NCI-H187 (cell line): ENCODE measurements at places on chromosomes 2 and 18.

DNA sequence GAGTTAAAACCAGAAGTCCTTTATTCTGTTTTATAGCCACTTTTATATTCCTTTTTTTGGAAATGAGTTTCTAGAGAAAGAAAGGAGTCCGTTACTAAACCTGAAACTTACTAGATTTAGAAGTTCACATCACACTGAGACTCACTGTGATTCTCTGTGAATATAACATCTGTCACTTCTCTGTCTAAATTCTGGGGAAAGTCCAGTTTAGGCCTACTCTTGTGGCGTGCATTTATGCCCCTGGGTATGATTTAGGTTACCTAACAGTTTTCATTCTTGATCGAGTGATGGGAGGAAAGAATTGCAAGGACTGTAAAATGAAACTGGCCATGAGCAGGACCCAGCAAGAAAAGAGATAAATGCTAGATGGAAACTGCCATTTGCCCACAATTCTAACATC, 449.6 kb downstream of the SPAG16 start:
- DNase-seq, result no peak

- no peak for DNase-seq
Measured at GRCh38 chr2:119371111-119371510, 4.3 kb downstream of the DBI start.

DNA sequence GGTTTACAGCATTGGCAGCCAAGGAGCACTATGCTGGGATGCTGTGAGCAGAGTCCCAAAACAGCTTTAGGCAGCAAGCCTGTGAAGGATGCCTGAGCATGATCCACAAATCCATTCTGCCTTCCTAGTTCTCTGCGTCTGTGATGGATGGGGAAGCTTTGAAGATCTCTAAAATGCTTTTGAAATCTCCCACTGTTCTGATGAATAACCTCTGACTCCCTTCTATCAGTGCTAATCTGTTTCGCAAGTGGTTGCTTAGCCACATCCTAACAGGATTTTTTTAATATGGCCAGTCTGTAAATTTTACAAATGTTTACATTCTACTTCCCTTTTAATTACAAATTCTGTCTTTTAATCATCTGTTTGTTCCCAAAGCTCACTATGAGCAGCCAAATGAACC, 319.2 kb downstream of the GULP1 start:
- no peak for DNase-seq

DNA sequence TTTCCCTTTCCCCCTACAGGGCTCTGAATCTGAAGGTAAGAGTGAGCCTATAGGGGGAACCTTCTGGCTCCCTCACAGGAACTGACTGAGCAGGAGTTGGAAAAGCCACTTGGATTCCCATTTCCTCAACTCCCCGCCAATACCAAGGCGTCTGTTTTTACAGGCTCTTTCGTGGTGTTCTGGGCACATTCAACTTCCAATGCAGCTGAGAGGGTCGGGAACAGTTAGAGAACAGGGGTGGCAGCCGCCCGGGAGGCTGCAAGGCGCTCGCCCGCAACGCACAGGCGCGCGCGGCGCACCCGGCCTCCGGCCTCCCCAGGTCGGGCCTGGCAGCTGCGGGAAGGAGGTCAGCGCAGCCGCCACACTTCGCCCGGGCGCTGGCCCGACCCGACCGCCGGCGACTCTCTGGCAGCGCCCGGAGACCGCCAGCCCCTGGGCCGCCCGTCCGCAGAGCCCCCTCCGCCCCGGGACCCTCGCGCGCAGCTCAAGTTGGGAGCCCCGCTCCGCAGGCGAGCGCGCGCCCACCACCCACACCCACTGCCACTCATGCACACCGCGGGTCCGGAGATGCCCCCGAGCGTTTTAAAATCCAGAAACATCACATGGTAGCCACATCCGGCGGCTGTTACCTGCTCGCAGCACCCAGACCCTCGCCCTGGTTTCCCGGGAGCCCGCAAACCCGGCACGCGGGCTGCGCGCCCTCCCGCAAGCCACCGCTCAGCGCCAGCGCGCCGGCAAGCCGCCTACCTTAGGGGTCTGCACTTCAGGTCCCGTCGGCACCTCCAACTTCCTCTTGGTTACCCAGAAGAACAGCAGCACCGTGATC, 816 bp downstream of the GALNT14 start:
- DNase-seq, result no peak

DNA sequence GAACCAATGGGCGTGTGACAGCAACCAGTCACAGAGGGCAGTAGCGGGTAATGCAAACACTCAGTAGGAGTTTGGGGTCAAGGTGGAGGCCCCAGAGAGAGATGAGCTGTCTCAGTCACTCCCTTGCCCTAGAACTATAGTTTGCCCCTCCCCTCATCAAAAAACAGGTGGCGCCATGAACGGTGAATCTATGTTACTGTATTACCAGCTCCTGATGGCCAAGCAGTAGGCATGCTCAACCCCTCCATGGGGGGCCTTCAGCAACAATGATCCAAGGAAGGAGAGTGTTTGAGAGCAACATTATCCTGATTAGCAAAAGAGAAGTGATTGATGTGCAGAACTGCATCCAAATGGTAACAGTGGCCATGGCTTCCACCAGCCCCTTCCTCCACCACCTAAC, 30.4 kb downstream of the TRABD2A start:
- no peak for DNase-seq

DNA sequence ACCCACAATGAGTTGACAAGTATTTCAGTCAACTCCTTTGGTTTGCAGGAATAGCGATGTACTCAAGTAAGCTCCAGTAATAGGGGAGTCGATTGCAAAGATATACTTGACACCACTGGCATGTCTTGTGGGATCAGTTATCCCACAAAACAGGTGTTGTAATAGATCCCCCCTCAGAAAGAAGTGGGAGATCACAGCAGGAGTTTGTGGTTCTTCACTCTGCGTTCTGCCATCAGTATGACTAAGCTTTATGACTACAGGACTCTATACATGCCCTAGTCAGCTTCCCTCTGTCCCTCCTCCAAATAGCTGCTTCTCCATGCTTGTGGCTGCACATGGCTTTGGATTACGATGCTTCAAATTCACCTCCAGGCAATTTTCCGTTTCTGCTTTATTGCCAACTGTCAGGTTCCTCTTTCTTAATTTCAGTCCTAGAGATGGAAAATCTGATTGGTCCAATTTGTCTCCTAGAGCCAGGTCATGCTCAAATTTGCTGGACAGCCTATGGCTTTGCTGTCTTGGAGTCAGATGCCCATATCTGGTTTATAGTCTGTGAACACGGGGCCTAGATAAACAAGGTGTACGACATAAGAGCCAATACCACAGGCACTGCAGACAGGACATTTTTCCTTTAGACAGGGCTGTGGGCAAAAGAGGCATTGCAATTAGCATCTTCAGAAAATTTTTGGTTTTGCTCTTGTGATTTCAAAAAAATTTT, 221.7 kb downstream of the PAX3 start:
- no peak for DNase-seq

DNA sequence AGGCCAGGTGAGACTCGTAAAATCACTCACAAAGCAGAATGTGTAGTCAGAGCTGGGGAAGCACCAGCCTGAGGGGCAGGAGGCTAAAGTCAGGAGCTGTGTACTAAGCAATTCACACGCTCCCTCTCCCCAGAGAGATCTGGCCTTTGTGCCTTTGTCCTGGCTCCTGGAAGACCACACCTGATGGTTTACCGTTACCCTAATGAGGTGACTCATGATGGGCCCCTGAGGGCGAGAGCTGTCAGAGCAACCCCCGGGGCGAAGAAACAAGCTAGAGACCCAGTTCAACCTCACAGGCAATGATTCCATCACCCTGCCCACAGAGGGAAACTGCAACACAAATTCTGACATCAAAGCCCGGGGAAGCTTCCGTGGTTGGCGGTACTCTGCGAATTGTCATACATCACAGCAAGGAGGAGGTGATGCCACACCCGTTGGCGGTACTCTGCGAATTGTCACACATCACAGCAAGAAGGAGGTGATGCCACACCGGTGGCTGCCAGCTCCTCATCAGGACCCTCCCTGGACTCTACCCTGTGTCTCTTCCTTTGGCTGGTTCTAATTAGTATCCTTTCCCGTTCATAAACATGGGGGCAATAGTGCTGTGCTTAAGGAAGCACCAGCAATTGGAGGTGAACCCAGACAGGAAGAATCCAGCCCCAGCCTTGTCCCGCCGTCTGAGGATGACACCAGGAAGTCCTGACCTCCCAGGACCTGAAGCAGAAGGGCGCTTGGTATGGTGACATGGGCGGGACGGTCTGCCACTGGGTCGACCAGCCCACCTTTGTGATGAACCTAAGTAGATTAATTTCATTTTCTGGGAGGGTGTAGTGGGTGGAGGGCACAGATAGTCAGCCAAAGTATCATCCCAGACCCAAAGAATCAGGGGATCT, 30.5 kb downstream of the B3GNT7 start:
- no peak for DNase-seq

DNA sequence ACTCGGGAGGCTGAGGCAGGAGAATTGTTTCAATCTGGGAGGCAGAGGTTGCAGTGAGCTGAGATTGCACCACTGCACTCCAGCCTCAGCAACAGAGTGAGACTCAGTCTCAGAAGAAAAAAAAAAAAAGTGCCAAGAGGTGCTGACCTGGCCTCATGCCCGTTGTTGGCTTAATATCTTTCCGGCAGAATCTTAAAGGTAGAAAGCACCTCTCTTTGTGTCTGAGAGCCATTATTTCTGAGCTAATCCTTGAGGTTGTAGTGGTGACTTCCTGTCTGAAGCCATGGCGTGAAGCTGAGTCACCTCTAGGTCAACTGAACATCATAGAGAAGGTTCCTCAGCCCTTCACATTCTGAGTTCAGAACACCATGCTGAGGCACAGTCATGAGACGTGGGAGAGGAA, 60.4 kb downstream of the WDSUB1 start:
- DNase-seq, result no peak

- no peak for DNase-seq
Measured at GRCh38 chr2:98908931-98909316, 27.1 kb downstream of the CRACDL start.

DNA sequence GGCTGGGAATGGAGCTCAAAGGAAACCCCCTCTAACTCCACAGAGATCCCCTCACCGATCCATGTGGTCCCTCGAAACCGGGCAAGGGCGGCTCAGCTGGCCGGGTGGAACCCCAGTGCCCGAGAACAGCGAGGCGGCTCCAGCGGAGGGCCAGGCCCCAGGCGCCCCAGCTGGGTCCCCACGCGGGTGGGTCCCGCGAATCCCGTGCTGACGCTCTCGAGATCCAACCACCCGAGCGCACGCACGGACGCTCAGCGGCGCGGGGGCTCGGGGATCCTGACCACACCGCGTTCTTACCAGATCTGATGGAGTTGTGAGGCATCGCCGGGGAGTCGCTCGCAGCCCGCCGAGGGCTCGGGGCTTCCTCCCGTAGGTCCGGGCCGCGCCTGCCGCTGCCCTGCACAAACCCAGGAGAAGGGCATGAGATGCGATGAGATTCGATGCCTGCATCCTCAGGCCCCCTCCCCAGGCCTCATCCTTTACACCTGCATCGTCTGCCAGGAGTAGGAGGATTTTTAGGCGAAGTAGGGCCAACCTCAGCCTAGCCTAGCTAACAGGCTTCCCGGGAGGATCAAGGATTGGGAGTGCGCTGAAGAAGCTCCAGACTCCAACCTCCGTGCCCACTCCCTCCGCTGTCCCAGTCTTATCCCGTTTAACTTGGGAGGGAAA, 514 bp downstream of the PAX8 start:
- no peak for DNase-seq

DNA sequence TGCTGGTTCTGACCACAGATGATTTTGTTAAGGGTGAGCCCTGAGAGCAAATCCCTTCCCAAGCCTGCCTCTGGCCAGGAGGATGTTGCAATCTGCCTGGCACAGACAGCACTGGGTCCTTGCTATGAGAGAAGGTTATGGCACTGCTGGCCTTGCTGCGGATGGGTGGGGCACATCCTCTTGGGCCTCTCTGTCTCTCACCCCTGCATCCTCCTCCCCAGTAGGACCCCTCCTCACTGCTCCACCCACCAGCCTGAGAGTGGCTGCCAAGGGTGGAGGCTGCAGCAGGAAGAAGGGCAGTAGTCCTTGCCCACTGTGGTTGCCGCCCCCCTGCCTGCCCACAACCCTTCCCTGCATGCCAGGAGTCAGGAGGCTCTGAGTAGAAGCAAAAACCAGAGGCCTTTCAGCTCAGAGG, 180.9 kb downstream of the ZBTB7C start:
- no peak for DNase-seq

DNA sequence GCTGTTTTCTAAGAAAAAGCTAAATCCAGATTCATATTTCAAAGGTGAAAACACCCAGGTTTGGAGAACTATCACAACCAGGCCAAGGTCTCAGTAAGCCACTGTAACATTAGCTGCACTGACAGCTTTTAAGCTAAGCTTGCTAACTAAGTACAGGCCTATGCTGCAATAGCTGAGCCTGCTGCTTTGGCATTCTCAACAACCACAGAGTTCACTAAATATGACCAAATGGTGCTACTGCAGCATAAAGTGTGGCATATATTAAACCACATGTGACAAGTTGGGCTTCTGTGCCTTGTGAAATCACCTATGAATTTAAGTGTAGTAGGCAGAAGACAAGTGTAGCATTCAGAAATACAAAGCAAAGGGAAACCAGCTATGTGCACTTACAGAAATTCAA, 206.7 kb downstream of the TCF4 start:
- no peak for DNase-seq

- no peak for DNase-seq
Measured at GRCh38 chr2:70141212-70141901, 49.5 kb downstream of the C2orf42 start.

DNA sequence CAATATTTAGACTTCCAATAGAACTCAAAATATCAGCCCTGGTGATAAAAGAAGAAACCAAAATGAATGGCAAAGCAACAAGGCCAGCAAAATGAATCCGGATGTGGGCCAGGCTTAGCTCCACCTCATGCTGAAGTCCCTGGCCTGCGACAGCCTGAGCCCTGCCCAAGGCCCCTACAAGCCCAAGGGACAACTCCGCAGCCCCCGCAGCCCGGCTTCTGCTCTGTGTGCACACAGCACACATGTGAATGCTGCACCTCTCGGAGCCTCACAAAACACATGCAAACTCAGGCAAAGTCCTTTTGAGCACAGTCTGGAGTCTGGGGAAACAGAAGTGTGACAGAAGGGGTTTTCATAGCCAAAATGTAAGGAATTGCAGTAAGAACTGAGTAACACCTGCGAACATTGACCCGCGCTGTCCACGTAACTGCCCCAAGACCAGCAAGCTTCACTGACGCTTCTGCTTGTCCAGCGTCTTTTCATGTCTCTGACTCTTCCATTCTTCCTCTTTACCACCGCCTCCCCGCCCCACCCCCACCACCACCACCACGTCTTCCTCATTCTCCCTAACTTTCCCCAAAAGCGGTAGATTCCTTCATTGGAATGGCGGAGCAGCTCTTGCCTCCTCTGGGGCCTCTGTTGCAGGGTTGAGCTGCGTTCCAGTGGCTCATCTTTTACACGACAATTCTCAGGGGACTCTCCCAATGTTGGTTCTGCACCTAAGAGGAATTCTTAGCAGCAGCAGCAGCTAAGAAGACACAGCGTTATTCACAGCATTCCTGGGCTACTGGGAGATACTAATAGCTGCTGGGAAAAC, 136.4 kb upstream of the COPS8 start:
- no peak for DNase-seq

GRCh38 chr2:170966648-170967396, 37.8 kb downstream of the GORASP2 start:
- no peak for DNase-seq

- no peak for DNase-seq
Measured at GRCh38 chr2:202815548-202816360, 55.8 kb downstream of the ICA1L start.

- no peak for DNase-seq
Measured at GRCh38 chr2:11026286-11026921, 114.7 kb downstream of the KCNF1 start.
